AML-193 (cell line): ENCODE measurements at places on chromosomes 3 and 15.

DNA sequence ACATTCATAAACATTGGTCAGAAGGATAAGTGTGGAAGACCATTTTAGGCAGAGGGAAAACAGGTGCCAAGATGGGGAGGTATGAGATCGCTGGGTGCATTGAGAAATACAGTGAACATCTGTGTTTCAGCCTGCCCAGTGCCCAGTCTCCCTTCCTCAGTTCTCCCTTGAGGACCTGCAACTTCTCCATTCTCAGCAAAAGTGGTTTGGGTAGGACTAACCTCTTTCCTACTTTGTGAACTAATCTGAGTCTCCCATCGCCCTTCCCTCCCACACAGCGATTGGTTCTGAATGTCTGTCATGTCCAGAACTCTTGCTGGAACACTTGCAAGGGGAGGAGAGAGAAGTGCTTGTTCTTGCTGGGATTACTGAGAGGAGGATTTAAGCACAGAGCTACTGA is 10.9 kb upstream of the CCNL1 start:
- DNase-seq, result peak; percentile 86

DNA sequence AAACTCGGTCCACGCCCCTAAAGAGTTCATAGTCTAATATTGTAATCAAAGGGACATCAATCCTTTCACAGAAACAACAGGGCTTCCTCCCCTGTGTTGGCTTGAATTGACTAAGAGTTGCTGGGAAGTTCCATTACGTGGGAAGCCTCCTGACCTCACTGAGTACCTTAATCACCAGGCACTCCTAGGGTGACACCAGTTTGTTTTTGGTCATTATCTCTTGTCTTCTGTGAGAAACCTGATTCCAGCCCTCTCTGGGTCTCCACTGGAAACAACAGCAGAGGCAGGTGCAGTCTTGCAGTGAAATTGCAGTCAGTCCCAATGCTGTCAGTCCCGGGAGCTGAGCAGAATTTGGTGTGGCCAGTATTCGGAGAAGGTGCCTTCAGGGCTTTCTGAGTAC is 55.4 kb downstream of the BOC start:
- no peak for DNase-seq

GRCh38 chr3:124248471-124249028 is 256.6 kb upstream of the ROPN1 start:
- DNase-seq, result no peak

DNA sequence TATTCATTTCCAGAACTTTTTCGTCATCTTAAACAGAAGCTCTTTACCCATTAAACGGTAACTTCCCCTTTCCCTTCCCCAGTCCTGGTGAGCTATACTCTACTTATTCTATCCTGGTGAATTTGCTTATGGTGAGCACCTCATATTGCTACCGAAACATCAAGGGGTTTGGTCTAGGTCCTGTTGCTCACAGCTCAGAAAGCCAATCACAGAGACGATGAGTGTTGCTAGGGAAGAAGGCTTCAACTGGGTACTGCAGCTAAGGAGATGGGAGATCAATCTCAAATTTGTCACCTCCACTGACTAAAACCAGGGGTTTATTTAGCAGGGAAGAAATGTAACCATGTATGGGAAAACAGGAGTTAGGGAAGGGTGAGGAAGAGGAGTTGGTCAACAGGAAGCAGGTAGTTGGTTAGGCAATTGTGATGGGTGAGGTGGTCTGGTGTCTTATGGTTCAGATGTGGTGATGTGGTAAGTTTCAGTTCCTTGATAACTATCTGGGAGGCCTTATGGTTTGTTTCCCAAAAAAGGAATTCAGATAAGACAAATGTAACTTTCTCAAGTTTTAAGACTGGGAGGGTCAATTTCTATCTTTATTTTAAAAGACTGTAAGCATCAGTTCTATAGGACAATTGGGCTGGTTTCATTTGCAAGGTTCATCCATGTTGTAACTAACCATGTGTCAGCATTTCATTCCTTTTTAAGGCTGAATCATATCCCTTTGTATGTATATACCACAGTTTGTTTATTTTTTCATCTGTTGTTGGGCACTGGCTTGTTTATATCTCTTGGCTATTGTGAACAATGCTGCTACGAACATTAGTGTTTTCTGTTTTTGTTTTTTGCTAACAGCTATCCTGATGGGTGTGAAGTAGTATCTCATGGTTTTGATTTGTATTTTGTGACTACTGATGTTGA is 24.3 kb downstream of the ARHGAP11B start:
- no peak for DNase-seq

- no peak for DNase-seq
Measured at GRCh38 chr3:161905520-161906132, 409.0 kb downstream of the OTOL1 start.

DNA sequence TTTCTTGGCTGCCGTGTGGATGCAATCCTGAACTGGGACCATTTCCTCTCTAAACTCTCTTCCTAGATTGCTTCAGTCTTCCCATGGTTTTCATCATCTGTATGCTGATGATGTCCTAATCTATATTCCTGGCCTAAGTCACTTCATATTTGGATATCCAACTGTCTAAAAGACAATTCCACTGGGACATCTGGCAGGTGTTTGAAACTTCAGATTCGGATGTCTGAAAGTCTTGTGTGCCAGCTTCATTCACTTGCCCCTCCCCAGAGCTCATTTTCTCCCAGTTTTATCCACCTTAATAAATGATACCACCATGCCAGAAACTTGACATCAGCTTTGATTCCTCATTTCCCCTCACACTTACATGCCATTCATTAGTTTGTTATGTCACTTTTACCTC is 134.9 kb upstream of the PTX3 start:
- no peak for DNase-seq

- peak; percentile 75 for DNase-seq
Measured at GRCh38 chr3:57778494-57778893, 22.4 kb downstream of the SLMAP start.

- no peak for DNase-seq
Measured at GRCh38 chr15:34472947-34473346, 35.3 kb upstream of the GOLGA8A start.

DNA sequence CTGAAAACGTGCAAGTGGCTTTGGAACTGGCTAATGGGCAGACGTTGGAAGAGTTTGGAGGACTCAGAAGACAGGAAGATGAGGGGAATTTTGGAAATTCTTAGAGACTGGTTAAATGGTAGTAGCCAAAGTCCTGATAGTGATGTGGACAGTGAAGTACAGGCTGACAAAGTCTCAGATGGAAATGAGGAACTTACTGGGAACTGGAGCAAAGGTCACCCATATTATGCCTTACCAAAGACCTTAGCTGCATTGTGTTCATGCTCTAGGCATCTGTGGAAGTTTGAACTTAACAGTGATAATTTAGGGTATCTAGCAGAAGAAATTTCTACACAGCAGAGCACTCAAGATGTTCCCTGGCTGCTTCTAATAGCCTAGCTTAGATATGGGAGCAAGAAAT is 28.6 kb upstream of the SERPINI2 start:
- DNase-seq, result peak; percentile 42

GRCh38 chr3:31980530-31981205 is 394 bp downstream of the OSBPL10 start:
- no peak for DNase-seq

GRCh38 chr15:79467865-79468586 is 35.9 kb downstream of the MINAR1 start:
- DNase-seq, result no peak

DNA sequence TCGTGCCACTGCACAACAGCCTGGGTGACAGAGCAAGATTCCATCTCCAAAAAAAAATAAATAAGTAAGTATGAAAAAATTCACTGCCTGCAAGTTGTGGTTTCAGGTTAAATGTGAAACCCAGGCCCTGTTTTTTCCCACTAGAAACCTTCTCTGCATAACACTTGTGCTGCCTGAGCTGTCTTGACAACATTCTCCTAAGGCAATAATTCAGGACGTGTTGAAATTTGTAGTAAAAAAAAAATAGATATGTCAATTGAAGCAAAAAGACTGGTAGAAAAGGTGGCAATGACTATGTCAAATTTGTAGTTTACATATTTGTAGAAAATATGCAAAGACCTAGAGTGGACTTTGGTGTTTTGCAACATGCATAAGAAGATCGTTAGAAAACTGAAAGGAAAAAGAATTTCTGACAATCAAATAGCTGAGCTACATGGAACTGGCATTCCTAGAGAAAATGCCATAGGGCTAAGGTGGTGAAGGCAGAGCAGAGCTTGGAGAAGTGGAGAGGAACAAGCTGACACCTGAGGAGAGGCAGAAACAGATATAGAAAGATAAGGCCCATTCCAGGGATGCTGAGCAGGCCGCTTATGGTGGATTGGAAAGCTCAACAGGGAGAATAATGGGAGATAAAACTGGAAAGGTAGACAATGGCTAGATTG is 150.2 kb downstream of the PLCH1 start:
- DNase-seq, result no peak

DNA sequence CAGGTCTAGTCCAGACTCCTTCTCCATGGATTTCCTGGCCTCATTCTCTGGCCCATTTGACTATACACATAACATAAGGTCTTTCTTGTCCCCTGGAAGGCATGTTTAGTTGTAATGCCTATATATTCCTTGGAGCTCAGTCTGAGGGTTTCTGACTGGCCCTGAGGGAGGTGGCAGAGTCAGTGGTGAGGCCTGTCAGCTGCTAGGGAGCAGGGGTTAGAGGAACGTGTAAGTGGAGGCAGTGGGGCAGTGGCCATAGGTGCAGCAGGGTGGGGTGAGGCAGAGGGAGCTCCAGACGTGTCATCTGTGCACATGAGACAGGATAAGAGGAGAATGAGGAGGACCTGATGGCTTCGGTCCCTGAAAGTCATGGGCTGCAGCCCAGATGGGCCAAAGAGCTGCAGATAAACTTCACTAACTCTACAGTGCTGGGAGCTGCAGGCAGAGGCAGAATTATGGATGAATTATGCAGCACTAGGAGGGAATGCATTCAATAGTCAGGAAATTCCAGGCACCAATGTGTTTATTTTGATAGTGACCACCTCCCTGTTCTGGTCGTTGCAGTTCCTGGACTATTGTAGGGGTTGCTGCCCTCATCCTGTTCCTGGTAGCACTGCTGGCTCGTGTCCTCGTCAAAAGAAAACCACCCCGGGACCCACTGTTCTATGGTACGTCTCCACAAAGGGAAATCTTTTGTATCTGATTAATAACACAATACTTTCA is 4.9 kb downstream of the TM6SF1 start:
- DNase-seq, result no peak

GRCh38 chr3:185060655-185061054 is 92.2 kb downstream of the C3orf70 start:
- DNase-seq, result no peak
